ENCODE measurements at places on chromosomes 3 and 15.

DNA sequence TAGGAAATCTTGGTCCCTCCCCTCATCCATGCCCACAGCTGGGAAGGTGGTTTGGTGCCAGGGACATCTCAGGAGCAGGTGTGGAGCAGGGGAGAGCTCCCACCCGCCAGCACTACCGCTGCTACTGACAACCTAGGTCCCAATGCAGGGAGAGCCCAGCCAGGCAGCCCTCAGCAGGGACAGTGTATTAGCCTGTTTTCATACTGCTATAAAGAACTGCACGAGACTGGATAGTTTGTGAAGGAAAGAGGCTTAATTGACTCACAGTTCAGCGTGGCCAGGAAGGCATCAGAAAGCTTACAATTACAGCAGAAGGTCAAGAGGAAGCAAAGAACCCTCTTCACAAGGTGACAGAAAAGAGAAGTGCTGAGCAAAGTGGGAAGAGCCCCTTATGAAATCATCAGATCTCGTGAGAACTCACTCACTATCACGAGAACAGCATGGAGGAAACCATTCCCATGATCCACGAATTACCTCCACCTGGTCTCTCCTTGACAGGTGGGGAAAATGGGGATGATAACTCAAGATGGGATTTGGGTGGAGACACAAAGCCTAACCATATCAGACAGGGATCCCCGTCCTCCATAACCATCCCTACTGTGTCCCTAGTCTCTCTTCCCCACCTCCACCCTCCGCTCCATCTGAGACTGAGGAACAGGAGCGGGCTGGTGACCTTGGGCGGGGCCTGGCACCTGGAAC is 218.6 kb downstream of the TBC1D2B start:
- DNase-seq, result no peak

GRCh38 chr15:74385733-74386132 is 18.3 kb upstream of the CYP11A1 start:
- no peak for DNase-seq

DNA sequence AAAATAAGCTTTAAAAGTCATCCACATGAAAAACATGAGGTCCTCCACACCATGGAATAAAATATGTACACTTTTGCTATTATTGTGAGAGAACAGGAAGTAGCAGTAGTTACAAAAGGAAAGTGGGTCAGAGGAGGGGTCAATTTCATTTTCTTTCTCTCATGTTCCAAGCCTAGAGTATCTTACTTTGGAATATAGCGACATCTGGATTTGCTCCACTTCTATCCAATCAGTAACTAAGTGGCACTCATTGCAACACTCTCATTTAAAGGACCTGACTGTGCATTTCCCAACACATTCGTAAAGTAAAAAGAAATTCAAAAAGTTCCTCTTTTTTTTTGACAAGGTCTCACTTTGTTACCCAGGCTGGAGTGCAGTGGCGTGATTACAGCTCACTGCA is 637.3 kb downstream of the TUSC7 start:
- no peak for DNase-seq

- DNase-seq, result no peak
These were observed 50.6 kb downstream of the CDAN1 start for GRCh38 chr15:42686281-42686680.

DNA sequence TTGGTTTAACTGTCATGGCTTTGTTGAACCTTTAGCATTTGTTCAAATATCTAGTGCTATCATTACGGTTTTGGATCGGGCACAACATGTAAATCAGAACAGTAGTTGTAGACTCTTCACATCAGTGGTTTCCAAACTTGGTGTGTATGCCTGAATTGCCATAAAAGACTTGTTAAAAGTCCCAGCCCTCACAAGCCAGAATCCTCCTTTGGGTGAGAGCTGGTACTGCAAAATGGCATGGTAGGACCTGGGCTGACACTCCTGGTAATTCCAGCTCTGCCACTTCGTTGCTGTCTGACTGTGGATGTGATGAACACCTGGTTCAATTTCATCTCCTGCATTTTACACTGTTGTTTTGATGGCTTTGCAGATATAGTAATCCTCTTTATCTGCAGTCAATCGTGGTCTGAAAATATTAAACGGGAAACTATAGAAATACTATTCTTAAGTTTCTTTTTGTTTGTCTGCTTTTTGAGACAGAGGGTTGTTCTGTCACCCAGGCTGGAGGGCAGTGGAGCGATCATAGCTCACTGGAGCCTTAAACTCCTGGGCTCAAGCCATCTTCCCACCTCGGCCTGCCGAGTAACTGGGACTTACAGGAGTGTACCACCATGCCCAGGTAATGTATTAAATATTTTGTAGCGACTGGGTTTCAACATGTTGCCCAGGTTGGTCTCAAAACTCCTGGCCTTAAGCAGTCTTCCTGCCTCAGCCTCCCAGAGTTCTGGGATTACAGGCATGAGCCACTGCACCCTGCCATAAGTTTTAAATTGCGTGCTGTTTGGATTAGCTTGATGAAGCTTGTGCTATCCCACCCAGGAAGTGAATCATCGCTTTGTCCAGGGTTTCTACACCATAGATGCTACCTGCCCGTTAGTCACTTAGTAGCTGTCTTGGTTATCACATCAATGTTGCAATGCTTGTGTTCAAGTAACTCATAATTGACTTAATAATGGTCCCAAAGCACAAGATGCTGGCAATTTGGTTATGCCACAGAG is 61.6 kb downstream of the RAB7A start:
- DNase-seq, result no peak

- no peak for DNase-seq
These were observed 19.1 kb upstream of the B3GNT5 start for GRCh38 chr3:183233966-183234365.

GRCh38 chr15:101127506-101128076 is 124.3 kb downstream of the CHSY1 start:
- no peak for DNase-seq

DNA sequence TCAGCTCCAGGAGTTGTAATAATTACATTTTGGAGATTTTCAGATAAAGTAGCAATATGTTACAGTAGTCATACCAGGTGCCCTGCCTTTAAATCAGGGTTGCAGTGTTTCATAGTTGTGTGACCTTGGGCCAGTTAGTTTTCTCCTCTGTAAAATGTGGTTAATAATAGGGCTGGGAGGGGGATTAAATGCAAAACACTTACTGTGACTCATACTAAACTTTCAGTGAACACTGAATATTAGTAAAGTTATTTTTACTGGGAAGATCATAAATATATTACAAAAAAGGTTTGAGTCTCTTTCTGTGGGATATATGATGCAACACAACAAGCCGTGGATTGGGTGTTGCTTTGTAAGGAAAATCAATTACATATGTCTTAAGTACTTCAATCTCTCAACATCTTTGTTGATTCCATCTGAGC is 1.1 kb upstream of the EBLN2 start:
- DNase-seq, result no peak

DNA sequence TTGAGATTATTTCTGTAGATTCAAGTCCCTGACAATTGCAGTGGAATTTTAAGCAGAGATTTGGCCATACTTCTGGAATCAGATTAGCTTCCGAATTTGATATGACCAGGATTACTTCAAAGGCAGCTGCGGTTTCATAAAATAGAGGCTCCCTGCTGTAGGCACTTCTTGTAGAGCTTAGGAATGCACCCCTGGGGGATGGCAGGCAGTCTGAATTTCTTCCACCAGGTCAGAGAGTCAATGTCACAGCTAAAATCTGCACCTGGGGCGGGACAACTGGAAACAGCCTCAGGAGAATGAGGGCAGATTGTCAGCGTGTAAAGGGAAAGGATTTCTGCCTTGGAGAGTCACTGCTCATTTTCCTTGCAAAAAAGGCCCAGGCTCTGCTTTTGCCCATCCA is 182.6 kb downstream of the ARRDC4 start:
- no peak for DNase-seq

DNA sequence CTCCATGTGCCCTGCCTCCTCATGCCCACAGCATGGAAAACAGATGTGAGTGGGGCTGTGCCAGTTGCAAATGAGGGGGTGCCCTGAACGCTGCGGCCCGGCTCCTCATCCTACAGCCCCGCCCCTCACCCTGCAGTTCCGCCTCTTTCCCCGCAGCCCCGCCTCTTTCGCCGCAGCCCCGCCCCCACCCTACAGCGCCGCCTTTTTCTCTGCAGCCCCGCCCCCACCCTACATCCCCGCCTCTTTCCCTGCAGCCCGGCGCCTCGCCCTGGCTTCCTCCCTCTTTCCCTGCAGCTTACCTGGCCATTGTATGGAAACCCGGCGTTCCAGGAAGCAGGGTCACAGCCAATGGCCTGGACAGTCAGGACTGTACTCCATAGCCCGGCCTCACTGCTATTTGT is 284.9 kb downstream of the TLE3 start:
- DNase-seq, result no peak

DNA sequence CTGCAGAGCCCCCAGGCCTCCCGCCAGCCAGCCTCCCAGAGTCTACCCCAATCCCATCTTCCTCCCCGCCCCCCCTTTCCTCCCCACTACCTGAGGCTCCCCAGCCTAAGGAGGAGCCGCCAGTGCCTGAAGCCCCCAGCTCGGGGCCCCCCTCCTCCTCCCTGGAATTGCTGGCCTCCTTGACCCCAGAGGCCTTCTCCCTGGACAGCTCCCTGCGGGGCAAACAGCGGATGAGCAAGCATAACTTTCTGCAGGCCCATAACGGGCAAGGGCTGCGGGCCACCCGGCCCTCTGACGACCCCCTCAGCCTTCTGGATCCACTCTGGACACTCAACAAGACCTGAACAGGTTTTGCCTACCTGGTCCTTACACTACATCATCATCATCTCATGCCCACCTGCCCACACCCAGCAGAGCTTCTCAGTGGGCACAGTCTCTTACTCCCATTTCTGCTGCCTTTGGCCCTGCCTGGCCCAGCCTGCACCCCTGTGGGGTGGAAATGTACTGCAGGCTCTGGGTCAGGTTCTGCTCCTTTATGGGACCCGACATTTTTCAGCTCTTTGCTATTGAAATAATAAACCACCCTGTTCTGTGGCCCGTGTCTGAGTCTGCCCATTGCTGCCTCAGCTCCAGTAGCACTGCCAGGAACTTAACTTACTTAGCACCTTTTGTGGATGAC is 32.2 kb downstream of the PTPN23 start:
- no peak for DNase-seq

GRCh38 chr3:110015231-110015963 is 678.1 kb upstream of the DPPA4 start:
- no peak for DNase-seq

- no peak for DNase-seq
These were observed 68.4 kb upstream of the FLNB start for GRCh38 chr3:57939775-57940174.

GRCh38 chr3:101325393-101326134 is 5.2 kb upstream of the IMPG2 start:
- DNase-seq, result no peak

- no peak for DNase-seq
These were observed 34.9 kb upstream of the ST6GAL1 start for GRCh38 chr3:186895406-186895805.

- no peak for DNase-seq
These were observed 21.3 kb downstream of the DUT start for GRCh38 chr15:48352474-48353072.

DNA sequence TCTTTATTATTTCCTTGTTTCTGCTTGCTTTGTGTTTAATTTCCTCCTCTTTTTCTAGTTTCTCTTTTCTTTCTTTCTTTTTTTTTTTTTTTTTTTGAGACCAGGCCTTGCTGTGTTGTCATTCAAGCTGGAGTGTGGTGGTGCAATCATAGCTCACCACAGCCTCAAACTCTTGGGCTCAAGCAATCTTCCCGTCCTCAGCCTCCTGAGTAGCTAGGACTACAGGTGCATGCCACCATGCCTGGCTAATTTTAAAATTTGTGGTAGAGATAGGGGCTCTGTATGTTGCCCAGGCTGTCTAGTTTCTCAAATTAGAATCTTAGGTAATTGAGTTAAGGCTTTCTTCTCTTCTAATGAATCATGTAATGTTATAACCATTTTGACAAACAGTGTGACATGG is 22.4 kb downstream of the SLMAP start:
- DNase-seq, result no peak

DNA sequence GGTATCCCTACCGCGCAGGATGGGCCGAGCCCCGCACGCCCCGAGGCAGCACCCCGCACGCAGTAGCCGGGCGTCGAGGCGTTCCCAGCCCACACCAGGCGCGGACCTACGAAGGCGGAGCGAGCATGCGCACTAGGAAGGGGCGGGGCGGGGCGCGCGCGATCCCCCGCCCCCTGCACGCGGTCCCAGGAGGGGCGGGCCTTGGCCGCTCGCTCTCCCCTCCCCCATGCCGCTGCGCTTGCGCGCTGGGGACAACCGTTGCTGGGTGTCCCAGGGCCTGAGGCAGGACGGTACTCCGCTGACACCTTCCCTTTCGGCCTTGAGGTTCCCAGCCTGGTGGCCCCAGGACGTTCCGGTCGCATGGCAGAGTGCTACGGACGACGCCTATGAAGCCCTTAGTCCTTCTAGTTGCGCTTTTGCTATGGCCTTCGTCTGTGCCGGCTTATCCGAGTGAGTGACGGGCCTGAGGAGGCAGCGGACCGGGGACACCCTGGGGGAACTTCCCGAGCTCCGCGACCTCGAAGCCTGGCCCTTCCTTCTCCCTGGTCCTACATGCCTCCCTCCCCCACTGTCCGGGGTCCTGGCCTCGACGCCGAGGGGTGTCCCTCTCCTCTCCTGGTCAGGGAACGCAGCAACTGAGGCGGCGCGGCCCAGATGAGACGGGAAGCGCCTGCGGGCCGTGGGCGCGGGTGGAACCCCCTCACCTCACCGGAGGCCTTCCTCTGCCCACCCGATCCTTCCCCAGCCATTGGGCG is at the start of gene SPESP1:
TSS of gene SPESP1 (plus strand) at position 258 of the 755 bp plus-strand sequence. CDS start at position 387, 129 bp downstream.
- no peak for DNase-seq

GRCh38 chr3:142976621-142977398 is 13.3 kb upstream of the PAQR9 start:
- no peak for DNase-seq
